Stimulated activated CD4-positive, alpha-beta T cell treated with anti-CD3 and anti-CD28 coated beads, Interleukin-12 subunit alpha, Interleukin-12 subunit beta, amount 100 ng/mL, for 4 hours (primary cell): ENCODE measurements at places on chromosomes 2 and 18.
A peak's percentile ranks its signal among the peaks of the same experiment; 100 is the strongest.

DNA sequence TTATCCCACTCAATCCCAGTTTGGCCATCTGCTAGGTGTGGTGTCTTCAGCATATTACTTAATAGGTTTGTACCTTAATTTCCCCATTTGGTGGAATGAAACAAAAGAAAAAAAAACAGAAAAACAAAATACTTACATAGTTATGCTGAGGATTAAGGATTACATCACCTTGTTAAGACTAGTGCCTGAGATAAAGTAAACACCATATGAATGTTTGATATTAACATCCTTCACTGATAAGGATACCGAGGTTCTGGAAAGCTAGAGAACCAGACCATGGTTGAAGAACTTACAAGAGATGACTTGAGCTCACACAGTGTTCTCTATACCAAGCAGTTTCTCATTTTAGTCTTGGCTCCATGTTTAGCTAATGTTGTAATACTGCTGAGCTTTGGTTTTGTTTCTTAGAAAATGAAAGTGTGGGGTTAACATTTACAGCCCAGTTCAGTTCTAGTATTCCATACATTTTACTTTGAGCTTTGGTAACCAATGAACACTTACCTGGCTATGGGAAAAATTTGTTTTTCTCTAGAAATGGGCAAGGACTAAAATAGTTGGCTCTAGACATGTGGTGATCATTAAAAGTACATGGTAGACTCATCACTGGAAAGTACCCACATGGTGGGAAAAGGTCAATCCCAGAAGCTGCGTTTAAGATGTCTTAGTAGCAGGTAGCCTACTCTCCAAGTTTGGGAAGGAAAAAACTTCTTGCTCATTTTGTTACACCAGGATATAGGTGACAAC, 5.8 kb upstream of the GPD2 start:
- DNase-seq: no peak

DNA sequence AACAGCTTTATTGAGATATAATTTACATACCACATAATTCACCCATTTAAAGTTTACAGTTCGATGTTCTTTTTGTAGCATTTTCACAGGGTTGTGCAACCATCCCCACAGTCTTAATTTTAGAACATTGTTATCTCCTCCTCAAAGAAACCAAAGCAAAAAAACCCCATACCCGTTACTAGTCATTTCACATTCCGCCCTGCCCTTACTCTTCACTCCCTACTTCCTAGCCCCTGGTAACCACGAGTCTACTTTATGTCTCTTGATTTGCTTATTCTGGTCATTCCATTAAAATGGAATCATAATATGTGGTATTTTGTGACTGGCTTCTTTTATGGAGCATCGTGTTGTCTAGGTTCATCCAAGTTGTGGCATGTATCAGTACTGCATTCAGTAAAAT, 137.7 kb downstream of the TANC1 start:
- no peak for DNase-seq

DNA sequence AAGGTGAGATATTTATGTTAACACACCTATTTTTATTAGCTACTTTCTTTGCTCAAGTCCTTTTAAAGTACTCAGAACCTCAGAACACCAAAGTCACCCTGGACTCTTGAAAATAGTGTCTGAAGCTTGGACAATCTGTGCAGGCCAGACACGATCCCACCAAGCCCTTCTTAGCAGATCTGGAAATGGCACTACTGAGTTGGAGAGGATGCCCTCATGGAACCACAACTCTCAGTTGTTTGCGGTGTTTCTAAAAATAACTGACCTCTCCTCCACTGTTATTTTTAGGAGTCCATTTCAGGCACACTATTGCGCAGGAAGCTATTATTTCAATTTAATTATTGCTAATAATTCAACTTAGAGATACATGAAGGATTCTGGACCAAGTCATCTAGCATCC, 103.5 kb upstream of the ITGB6 start:
- DNase-seq: no peak

DNA sequence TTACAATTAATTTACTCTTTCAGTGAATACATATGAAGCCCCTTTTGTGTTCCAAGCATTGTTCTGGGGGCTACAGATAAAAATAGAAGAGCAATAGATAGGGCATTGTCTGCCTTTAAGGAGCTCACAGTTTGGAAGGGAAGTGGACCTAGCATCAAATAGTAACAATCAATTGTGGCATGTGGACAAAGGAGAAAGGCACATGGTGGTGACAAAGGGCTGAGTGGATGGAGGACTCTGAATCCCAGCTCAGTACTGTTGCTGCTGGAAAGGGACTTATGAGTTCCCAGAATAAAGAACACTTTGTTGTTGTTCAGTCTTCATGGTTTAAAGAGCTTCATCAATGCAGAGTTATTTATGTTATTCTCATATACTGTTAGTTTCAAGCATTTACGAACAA, 217.7 kb downstream of the HRH4 start:
- no peak for DNase-seq

- no peak for DNase-seq
Observed at GRCh38 chr2:208413931-208414330, 7.3 kb downstream of the PTH2R start.

DNA sequence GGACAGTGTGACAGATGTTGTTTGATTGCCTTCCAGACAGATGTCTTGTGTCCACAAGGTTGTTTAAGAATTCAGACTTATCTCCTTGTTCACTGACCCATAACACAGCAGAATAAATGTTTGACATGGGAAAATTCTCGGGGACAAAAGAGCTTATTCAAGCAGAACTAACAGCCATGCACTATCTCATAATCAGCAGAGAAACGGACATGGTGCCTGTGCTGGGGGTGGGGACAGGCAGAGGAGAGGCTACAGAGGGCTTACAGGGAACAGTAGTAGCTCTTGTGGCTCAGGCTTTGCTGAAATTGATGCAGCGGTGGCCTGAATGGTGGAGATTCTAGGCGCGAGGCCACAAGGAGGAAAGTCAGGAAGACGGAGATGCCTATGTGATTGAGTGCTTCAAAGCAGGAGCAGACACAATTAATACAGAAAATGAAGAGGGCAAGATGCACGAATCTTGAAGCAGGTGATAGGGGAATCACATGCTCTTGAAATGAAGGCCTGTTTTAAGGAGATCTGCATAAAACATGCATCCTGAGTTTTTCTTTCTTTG, 62.0 kb upstream of the CAB39 start:
- no peak for DNase-seq

DNA sequence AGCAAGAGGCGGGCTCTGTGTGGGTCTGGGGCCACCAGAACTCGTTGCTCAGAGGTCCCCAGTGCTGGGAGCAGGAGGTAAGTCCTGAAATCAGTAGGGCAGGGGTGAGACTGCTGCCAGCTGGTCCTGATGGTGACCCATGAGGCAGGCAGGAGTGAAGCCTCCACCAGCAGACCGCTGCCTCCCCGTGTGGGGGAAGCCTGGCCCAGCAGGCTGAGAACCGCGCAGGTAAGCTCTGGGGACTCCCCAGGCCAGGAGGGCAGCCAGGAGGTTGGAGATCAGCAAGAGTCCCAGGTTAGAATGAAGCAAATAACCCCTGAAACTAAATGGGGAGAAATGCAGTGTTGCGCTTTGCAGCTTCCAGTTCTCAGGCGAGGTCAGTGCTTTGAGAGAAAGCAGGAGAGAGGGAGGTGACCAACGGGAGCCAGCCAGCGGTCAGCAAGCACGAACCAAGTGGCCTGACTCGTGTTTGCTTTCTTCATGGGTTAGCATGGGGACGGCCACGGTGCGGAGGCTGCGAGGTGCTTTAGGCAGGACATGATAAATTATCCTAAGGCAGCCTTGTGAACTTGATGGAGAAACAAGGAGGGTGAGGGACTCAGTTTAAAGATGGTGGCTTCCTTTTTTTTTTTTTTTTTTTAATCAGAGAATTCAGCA, 26.2 kb downstream of the INHBB start:
- DNase-seq: no peak

GRCh38 chr2:159232456-159233170, 53.9 kb downstream of the WDSUB1 start:
- DNase-seq: no peak

GRCh38 chr2:24822049-24822706, 29.0 kb downstream of the CENPO start:
- DNase-seq: no peak

DNA sequence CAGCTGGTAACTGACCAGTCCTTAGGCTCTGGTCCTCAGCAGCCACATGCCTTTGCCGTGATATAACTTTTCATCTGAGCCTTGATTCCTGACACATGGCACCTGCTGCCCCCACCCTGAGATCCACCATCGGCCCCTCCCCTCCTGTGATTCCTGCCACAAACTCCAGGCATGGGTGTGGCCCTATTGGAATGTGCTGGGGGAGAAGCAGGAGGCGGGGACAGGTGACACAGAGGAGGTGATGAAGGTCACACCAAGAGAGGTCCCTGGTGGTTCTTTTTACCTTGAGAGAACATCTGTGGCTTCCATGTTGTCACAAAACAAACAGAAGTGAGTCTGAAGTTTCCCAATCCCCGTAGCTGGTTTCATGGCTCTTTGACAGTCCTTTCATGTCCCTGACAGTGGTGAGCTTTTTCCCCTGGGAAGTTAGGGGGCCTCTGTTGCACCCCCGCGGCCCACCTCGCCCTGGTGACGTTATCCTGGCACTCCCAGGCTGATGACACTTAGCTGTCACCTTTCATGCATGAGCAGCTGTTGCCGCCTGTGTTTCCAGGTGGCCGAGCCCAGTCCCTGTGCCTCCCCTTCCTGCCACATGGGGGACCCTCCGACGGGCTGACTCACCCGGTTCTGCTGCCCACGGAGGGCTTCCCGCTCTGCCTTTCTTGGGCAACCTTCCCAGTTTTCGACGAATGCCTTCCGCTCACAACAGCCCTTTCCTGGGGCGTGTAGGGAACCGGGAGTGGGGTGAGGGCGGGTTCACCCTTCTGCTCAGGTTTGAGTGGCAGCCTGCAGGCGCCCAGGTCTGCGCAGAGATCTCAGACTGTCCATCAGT, 66.3 kb upstream of the GLI2 start:
- DNase-seq: no peak

DNA sequence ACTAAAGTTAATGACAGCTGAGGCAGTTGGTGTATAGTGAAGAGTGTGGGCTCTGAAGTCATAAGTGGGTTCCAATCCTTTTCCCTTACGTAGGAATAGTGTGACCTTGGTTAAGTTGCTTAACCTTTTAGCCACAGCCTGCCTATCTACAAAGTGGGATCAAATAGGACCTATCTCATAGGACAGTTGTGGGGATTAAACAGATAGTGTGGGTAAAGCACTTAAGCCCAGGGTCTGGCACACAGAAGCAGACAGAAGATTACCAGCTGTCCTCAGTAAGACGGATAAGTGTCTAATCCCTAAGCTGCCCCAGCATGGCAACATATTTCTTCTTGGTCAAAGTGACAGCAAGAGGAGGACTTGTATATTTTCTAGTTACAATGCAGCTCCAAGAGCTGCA, 28.2 kb downstream of the UBE2F start:
- no peak for DNase-seq

DNA sequence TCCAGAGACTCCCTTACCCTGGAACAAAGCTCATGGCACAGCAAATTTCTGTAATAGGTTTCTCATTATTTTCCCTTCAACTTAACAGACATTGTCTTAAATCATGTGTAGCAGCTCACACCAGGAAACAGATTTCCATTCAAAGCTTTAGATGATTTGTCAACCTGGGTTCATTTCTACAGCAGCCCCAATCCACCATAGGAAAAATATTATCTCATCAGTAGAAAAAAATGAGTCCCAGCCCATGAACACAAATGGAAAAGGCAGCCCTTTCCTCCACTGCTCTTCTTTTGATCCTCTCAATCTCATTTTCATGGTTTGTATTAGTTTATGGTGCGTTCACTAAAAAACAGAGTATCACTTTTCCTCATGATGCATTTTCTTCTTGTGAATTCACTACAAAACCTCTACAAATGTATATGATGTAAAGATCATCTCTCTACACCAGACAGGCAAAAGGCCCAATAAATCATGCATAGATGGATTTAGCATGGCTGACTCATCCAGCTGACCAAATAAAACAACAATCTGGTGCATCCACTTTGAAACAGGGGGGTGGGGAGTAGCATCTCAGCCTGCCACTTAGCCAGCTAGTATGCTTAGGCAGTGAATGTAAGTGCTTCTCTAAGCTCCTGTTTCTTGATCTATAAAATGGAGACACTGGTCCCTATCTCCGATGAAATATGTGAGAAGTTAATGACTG, 78.6 kb downstream of the SATB2 start:
- no peak for DNase-seq

GRCh38 chr18:75582406-75582821, 154.9 kb upstream of the SMIM21 start:
- DNase-seq: no peak

- no peak for DNase-seq
Observed at GRCh38 chr2:182103526-182103925, 117.9 kb downstream of the PPP1R1C start.

DNA sequence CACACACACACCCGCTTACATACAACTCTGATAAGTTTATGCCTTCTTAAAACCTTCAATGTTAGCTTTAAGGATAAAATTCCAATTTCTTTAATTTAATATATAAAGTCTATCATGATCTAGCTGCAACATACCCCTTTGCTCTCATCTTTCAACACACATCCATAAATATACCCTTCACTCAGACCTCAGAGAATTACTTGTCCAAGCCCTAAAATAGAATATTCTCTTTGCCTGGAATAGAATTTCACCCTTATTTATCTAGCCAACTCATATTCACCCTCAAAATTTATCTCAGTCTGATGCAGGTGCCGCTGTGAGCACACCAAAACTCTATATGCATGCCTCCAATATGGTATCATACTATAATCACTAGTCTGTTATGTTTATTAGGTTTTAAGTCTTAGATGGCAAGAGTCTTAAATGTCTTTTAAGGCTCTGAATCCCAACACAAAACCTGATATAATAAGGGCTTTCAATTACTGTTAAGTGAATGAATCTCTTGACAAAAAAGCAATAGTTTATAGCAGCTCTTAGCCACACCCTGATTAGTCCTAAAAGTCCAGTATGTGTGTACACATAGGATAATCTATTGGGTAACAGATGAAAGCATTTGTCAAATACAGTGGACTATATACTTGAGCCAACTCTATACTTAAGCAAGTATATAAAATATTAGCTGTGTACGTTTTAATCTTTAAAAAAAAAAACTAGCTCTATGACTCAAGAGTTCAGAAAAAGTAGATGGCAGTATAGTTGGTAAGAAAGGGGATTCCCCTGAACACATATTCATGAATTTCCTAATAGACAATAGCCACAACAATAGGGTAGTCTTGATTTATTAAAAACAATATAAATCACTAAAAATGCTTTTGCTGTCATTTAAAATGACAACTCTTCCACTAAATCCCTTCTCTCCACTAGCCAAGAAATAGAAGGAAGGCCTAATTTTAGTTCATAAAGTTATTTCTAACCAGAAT, 144.5 kb downstream of the EXOC6B start:
- DNase-seq: no peak

DNA sequence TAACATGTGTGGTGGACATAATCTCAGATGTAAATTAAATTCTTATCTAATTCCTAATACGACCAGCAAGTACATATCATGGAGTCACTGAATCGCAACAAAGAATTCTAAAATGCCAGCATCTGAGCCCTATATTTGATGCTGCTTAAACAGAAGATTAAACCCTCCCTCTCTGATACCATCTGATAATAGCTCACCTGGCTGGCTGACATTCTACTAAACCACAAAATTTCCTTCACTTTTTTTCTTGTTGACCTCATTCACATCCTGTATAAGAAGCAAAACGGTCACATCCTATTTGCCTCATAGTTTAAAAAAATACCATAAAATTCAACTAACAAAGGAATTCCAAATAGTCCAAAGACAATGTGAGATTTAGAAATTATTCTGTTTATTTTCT, 371.6 kb upstream of the SLC8A1 start:
- DNase-seq: no peak

- no peak for DNase-seq
Observed at GRCh38 chr2:9988320-9988719, 36.8 kb downstream of the GRHL1 start.

GRCh38 chr18:6414118-6414722, 491 bp downstream of the L3MBTL4 start:
- peak; percentile 7 for DNase-seq

- DNase-seq: no peak
Observed at GRCh38 chr2:185291035-185291647, 447.5 kb upstream of the FSIP2 start.
